ENCODE measurements at places on chromosomes 1 and 21.

- peak; percentile 18 for DNase-seq
These were observed 22.0 kb downstream of the RLF start for GRCh38 chr1:40183055-40183710.

- no peak for DNase-seq
These were observed 32.0 kb downstream of the CD34 start for GRCh38 chr1:207878939-207879338.

DNA sequence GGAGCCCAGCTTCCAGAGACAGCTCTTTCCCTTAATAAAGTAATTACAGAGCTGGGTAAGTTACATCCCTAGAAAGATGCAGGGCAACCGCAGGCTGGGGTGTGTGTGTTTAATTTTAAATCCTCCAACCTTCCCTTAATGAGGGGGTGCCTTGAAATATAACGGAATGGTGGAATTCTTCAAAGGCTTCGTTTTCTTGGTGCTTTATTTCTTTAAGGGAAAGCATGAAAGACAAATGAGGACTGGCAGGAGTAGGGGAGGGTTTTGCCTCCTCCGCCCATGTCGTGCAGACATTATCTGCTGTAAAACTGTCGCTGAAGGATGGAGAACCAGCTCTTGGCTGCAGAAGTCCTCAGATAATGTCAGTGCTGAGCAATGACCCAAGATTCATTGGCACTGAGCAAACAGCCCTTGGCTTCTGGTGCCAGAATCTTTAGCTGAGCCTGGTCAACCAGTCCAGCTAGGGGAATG, 15.5 kb downstream of the SLC6A17 start:
- no peak for DNase-seq

GRCh38 chr1:109361649-109362048, 36.1 kb downstream of the SORT1 start:
- no peak for DNase-seq

DNA sequence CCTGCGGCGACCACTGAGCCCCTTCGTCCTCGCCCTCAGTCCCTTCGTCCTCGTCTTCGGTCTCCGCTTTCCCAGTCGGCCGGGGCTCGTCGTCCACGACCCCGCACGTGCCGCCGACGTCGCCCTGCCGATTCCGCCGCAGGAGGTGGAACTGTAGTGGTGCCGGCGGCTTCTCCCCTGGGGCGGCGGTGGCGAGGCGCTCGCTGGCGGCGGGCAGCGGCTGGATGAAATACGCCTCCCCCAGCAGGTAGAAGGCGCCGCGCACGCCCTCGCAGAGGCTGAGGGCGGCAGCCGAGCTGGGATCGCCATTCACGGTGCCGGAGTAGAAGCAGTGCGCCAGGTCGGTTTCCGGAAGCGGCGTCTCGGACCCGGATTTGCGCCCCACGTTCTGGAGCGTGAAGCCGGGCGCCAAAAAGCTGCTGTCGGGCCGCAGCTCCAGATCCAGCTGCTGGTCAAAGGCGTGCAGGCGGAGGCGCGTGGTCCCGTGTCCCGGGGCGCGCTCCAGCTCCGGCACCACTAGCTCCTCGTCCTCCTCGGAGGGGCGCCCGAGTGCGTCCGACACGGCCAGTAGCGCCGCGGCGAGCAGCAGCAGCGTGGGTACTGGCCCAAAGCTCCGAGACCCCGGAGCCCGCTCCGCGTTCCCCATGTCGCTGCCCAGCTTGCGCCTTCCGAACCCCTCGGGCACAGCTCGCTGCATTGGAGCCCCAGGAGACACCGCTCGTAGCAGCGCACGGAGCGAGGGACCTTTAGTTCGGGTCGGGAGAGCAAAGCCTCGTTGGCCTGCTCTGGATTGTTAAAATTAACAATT, 747 bp downstream of the ADAMTS1 start:
- DNase-seq = no peak

- no peak for DNase-seq
These were observed 5.6 kb upstream of the YRDC start for GRCh38 chr1:37813529-37814145.

DNA sequence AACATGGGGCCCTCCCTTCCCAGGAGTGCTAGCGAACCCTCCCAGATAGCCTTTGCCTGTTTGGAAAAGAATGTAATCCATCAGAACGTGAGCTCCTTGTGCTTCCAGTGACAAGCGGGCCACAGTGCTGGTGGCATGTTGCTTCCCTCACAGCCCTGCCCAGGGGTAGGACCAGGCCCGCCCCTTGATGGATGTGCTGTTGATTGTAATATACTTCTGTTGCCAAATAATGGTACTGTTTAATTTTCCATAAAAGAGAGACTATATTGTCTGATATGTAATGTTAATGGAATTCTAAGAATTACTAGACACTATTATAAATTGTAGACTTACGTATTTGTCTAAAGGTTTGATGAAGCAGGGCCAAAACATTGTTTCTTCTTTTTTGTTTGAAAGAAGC, 16.4 kb downstream of the ATP5PO start:
- no peak for DNase-seq

GRCh38 chr1:232357416-232357815, 272.5 kb downstream of the SIPA1L2 start:
- no peak for DNase-seq

DNA sequence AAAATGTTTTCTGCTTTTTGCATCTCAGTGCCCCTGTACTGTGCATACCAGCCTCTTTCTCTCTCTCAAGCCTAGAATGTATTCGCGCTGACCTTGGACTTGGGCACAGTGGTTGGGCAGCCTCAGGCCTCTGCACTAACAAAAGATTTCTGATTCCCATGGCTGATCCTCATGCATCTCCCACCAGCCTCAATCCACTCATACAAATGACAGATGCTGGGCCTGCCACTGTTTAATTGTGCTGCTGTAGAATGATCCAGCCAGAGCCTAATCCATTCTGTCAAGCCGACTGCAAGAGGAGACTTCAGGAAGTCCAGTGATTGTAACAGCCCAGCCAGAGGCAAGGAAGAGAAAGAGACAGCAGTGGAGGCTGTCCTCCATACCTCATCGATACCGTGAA, 180.8 kb downstream of the ASTN1 start:
- no peak for DNase-seq

DNA sequence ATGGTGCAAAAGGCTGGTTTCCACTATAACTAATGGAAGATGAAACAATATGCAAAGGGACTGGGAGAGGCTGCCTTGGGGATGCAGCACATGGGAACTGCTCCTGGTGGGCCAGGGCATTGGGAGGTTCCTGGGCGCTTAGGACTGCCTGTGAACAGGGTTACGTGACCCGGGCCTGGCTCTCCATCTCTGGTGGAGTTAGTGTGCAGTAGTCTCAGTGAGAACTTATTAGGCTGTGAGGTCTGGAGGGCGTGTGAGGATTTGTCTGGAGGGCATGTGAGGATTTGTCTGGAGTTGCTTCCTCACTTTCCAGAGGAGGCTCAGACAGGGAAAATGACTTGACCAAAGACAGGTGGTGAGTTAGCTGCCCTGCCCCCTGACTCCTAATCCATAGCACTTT, 1.5 kb upstream of the ETV3L start:
- no peak for DNase-seq

GRCh38 chr1:156371553-156372264, 2.7 kb downstream of the RHBG start:
- DNase-seq = no peak

DNA sequence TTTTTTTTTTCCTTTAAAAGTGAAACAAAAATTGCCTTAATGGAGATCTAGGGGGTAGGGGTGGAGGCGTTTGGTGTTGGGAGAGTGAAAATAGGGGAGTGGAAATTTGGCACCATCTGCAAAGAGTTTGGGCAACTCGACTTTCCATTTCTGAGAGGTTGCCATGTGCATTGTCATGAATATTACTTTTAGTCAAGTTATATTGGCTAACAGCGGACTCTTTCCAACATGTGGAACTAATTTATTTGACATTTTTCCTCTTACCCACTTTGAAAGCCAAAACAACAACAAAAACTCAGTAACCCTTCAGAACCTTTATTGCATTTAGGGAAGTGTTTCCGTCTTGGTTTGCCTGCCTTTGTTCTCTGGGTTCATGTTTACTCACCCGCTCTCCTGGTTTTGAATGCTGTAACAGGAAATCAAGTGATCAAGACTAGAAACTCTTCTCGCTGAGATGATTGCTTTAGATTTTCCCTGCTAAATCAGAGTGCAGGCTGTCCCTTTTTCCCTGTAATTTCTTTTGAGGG, 70.4 kb downstream of the CACHD1 start:
- peak; percentile 32 for DNase-seq

DNA sequence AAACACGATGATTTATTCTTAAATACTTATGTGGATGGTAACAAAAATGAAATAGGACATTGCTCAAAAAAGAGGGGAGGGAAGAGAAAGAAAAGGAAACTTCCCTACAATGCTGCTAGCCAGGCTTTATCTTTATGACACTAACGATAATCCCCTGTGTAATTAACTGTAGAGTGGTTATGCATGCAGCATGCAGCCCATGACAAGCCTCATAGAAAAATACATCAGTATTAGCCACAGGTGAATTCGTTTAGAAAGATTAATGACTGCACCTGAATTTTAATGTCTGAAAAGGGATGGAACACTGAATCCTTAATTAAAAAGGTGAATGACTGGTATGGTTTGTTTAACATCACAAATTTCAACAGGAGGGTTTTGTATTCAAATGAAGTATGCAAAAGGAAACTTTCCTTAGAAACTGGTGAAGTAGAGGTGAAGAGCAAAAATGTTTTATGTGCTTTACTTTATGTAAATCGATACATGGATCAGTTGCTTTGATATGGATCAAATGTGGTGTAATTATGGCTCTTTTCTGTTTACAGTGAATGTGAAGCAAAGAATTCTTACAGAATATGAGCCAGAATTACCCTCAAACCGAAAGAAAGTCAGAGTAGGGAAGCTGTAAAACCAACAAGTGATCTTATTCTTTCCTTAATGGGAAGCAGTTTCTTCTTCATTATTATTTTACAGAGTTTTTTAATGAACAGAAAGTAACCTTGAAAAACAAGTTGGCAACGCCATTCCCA, 569.6 kb upstream of the ADGRL2 start:
- DNase-seq = no peak

- DNase-seq = no peak
These were observed 2.5 kb upstream of the RCSD1 start for GRCh38 chr1:167627615-167627864.

GRCh38 chr1:51518033-51518585, 957 bp downstream of the EPS15 start:
- peak; percentile 55 for DNase-seq

DNA sequence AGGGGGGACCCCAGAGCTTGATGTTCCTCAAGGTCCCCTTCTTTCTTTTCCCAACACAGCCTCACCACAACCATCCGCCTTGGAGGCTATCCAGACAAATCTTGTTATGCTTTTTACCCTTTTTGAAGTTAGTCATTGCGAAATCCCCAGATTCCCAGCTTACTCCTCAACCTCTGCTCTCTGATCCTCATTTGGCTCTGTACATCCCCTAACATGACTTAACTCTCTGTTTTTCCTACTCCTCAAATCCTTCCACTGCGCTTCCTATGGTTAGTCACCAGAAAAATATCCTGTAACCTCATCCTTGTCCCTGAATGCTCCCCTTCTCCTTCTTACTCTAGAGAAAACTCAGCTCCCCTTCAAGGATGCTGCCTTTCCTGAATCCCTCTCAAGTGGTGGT, 189.1 kb upstream of the POU3F1 start:
- DNase-seq = peak; percentile 69

- DNase-seq = no peak
These were observed at the start of gene KRTAP10-6 for GRCh38 chr21:44592446-44593311. KRTAP10-6 (minus strand) TSS chr21:44592505; CDS start chr21:44592484, 21 bp downstream.

GRCh38 chr1:53285969-53286760, 41.7 kb downstream of the LRP8 start:
- no peak for DNase-seq

DNA sequence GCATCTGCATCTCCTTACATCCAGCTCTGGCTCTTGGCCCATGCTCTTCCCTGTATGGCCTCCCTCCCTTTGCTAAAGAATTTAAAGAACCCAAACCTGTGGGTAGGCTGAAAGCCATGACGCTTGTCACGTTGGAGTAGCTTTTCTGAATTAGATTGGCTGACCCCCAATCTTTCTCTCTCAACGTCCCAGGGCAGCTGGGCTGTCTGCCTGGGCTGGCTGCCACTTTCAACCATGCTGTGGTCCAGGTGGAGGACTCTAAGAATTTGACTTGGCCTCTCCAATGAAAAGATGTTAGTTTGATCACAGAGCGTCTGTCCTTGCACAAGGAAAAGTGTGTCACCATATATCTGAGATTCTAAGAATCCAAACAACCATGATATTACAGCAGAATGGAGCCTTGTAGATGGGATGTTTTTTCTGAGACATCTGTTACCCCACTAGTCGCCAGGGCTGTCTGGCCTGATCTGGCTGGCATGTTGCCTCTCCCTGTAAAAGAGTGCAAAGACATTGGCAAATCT, 6.5 kb upstream of the IGSF3 start:
- no peak for DNase-seq

DNA sequence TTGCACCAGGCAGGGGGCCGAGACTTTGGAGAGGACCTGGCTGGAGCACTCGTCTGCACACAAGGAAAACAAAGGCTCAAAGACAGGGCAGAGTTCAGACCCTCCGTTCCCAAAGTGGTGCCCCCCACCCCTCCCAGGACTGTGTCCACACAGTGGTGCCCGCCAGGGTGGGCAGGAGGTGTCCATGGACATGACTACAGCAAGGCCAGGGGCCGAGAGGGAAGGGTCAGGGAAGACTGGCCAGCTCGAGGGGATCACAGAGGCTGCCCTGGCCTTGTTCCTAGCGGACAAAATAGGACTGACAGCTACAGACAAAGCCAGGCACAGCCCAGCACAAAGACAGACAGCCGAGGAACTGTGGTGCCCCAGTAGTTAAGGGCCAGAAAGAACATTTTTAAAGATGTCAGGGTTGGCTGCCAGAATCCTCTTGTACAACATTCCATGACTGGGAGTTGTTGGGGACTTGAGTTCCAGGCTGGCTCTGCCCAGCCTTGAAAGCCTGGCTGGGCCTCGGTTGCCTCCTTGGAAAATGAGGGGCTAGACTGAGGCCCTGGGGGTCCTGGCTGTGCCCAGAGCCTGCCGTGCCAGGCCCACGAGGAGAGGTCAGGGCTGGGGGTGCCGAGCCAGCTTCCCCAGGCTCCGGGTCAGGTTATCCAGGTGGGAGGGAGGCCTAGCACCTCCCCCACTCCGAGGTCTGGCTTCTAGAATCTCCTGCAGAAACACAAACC, 63.7 kb downstream of the SLX9 start:
- DNase-seq = no peak

DNA sequence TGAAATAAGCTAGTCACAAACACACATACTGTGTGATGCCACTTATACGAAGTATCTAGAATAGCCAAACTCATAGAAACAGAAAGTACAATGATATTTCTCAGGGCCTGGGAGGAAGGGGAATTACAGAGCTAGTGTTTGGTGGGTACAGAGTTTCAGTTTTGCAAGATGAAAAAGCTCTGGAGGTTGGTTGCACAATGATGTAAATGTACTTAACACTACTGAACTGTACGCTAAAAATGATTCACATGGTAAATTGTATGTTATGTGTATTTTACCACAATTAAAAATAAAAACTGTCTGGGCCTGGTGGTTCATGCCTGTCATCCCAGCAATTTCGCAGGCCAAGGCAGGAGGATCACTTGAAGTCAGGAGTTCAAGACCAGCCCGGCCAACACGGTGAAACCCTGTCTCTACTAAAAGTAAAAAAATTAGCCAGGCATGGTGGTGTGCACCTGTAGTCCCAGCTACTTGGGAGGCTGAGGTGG, 15.3 kb upstream of the FHAD1 start:
- DNase-seq = no peak

GRCh38 chr21:44085491-44086321, 21.5 kb upstream of the PWP2 start:
- no peak for DNase-seq

- no peak for DNase-seq
These were observed 48.6 kb upstream of the LRRC52 start for GRCh38 chr1:165494949-165495857.

GRCh38 chr1:188782220-188782841, 1695.3 kb downstream of the BRINP3 start:
- peak; percentile 79 for DNase-seq
